GM04504 (cell line): ENCODE measurements at places on chromosomes 2 and 18.

GRCh38 chr2:105425936-105426625 lies 27.2 kb upstream of the FHL2 start:
- DNase-seq: no peak

DNA sequence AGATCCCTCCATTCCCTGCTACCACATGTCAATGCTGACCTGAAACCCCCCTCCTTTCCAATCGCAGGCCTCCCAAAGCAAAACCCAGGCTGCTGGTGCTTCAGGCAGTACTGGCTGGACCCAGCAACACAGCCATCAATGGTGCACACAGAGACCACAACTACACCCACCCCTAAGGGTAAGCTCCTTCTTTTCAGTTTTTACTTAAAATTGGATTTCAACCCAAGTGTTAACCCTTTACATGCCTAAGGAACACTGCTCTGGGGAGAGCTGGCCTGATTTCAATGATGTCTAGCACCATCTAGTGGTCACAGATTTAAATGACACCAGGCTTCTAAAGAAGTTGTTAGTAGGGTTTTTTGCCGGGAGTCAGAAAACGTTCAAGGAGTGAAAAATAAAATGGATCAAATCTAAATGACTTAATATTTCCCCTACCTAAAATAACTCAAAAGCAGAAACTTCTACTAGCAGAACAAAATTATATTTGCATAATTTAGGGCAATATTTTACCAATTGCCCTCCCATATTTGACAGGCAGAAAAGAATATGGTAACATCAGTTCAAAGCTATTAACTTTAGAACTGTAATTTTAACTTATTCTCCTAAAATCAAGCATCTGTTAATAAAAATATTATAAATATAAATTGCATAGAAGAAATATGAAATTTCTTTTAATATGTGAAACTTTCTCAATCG lies 24.6 kb downstream of the FECH start:
- DNase-seq: peak; percentile 9

DNA sequence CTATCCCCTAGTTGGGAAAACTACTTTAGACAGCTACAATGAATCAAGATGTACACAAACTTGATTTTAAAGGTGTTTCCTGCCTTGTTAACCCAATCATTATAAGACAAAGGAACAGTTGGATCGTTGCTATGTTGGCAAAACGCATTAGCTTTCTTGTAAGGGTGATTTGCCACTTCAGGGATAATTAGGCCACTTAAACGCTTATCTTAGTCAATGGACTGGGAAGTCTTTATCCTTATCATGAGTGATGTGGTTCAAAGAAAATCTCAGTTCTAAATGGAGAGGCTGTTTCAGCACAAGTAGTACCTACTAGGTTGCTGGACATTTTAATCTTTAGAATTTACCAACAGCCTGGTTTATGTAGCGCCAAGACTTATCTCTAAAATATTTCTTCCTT lies 406.1 kb upstream of the MEX3C start:
- DNase-seq: no peak

- no peak for DNase-seq
Observed at GRCh38 chr18:35252466-35252865, 11.6 kb downstream of the ZNF397 start.

DNA sequence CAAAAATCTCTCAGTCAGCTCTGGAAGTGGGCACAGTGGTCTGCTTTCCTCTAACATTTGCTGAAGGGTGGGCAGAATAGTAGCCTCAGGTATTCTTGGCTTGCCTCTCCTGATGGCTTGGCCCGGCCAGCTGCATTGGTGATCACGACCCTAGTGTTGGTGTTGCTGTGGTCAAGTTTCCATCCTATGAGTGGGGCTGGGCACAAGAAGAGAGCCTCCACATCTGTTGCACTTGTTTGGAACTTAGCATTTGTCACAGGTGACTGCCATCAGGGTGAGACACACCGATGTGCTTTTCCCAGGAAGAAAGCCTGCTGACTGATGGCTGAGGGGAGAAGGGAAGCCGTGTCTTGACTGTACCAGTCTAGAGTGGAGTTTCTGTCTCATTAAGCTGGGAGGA lies 33.1 kb upstream of the SNORC start:
- DNase-seq: no peak

DNA sequence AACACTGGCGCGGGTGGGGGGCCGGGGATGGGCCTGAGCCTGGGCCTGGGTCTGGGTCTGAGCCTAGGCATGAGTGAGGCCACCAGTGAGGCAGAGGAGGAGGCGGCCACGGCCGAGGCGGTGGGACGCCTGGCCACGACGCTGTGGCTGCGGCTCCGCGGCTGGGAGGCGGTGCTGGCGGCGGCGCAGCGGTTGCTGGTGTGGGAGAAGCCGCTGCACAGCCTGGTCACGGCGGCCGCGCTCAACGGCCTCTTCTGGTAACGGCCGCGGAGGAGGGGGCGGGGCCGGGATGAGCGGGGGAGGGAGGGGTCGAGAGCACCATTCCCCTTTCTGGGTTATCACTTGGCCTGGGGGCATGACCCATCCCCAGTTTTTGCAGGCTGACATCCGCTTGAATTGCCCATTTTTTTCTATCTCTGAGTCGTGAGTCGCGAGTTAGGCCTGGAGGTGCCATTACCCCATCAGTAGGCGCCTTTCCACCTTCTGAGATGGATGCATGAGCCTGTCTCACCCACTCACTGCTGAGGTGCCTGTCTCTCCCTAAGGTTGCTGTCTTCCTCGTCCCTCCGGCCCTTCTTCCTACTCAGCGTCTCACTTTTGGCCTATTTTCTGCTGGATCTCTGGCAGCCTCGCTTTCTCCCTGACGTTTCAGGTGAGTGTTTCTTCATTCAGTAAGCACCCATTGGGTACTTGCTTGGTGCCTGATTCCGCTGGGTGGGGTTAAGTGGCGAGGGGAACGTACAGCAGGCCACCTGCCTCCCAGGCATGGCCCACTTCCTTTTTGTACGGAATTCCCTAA lies 501 bp downstream of the RETREG2 start:
- DNase-seq: no peak

GRCh38 chr18:35524226-35524625 lies 26.5 kb upstream of the INO80C start:
- no peak for DNase-seq

GRCh38 chr2:106863387-106863786 lies 22.6 kb downstream of the ST6GAL2 start:
- DNase-seq: no peak

DNA sequence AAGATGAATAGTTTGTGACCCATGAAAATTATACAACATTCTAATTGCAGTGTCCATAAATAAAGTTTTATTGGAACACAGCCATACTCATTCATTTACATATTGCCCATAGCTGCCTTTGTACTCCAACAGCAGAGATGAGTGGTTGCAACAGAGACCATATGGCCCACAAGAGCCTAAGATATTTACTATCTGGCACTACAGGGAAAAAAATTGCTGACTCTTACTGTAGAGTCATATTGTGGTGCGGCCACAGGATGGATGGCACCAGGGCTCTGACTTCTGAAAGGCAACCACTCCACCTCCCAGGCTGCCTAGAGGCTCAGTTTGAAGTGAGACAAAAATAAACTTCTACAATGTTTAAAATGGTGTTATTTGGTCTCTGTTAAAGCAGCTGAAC lies 404.0 kb upstream of the ATP5MC3 start:
- DNase-seq: no peak

DNA sequence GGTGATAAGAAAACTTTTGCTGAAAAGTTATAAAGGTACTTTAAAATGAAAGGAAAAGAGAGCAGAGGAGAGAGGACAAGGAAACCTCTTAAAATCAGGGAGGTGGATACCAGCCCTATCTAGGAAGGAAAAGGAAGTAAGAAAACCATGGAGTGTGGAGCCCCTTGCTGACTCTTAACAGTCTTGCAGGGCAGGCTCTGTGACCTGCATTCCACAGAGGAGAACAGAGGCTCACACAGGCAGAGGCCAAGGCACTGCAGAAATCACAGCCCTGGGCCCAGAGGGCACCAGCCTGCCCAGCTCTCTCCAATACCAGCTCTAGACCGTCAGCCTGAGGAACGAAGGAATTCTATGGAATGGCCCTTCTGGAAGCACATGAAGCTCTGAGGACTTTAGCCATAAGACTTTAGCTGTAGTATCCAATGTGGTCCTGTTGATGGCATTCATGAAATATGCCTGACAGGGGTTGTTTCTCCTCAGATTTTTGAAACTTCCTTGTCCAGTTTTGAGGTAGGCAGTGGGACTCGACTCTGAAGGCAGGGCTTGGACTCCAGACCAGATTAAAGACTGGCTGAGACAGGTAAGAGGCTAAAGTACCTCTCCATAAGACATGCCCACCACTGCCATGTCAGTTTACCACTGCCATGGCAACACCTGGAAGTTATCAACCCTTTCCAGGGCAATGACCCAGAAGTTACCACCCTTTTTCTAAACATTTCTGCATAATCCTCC lies 216.3 kb downstream of the ANAPC1 start:
- DNase-seq: peak; percentile 59

DNA sequence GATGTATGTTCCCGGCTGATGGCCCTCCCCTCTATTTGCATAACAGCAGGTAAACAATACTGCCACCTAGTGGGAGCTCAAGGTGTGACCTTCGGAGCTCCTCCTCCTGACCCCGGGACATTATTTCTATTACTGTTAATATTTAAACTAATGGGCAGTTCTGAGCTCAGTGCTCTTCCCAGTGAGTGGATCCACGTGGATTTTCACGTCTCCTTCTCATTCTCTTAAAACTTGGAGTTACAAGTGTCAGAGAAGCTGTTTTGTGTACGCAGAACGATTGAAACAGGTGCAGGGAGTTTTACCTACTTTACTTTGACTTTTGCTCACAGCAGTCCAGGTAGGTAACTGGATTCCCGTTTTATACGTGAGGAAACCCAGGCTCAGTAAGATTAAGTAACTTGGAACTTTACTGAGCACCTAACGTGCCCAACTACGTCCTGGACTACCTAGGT lies 127.3 kb downstream of the PRKCE start:
- DNase-seq: no peak

DNA sequence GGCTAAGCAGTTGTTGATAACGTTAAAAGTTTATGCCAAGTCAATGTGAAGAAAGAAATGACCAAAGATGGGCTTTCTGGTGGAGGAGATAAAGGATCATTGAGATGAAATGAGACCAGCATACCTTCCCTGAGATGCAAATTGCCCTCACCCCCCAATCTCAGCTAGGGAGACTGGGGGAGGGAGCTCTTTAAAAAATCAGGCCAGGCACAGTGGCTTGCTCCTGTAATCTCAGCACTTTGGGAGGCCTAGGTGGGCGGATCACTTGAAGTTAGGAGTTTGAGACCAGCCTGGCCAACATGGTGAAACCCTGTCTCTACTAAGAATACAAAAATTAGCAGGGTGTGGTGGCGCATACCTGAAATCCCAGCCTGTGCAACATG lies 30.9 kb upstream of the KCMF1 start:
- no peak for DNase-seq

DNA sequence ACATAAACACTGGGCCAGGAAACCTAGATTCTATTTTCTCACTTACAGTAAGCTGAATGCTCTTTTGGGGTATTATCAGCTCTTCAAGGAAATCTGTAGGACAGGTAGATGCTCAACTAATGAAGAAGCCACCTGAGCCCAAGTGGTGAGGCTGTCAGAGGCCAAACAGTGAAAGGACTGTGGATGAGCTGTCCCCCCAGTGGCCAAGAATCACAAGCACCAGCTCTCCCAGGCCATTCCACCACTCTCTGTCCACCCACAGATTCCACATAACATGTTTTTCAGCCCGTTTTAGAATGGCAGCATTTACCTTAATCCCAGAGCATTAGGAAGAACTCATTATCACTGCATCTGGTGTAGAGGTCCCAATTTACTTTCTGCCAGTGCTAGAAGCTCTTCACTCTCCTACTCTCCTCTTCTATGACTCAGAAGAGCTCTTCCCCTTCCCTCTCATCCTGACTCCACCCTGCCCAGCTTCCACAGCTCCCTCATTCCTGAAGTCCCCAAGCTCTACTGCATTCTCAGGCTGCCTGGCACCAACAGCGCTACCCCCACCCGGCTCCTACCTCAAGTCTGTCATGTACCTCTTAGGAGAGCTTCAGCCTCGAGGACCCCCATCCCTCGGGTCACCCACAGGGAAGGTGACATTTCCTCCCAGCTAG lies 43.8 kb upstream of the GORASP2 start:
- no peak for DNase-seq

GRCh38 chr2:72573232-72573631 lies 252.6 kb downstream of the EXOC6B start:
- no peak for DNase-seq

DNA sequence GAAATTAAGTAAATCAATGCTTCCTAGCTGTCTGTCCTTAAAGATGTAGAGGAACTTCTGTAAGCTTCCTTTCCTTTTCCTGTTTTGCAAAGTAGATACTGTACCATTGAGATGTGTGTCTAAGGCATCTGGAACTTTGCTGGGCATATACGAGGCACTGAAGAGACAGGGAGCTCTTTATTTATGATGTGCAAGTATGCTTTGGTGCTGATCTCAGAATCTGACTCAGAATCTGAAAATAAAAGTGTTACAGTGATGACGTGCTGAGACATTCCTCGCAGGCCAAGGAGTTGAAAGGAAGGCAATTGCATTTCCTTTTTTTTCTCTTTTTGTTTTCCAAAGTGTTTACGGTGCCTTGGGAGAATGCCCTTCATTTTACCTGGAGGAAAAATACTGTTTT lies 230.9 kb upstream of the RGPD4 start:
- no peak for DNase-seq

- DNase-seq: no peak
Observed at GRCh38 chr2:42566837-42567321, 1.6 kb upstream of the MTA3 start.

GRCh38 chr2:174984561-174984960 lies 20.6 kb downstream of the CHN1 start:
- DNase-seq: no peak

DNA sequence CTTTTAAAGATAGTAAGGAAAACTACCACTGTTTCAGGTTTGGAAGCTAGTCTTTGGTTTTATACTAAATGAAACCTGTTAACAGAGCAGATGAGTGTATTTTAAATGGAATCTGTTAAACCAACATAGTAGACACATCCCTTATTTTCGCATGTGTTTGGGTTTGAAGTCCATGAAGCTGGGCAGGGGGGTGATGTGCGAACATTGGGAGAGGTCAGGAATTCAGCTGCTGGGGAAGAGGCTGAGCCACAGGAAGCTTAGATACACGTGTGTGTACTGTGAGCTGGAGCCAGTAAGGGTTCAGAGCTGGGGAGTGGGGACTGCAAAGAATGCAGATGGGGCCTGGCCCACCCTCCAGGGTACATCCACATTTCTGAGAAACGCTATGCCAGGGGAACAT lies 176.9 kb downstream of the VAPA start:
- DNase-seq: no peak

DNA sequence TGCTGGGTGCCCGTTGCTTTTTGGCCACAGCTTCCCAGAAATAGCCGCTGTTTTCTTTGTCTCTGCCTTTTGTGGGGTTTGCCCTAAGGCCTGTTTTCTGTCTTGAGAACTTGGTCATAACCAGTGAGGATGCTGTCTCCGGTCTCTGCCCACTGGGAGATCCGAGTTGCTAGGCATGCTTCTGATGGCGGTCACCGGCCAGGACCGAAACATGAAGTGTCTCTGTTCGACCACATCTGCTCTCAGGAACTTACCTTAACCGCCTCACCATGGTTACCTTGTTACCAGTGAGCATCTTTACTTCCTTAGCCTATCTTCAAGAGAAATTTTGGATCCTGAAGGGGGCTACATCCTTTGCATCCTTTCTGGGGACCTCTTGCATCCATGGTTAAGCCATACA lies 91.9 kb downstream of the RTP5 start:
- no peak for DNase-seq
